ENCODE measurements at places on chromosomes 13 and 19.

DNA sequence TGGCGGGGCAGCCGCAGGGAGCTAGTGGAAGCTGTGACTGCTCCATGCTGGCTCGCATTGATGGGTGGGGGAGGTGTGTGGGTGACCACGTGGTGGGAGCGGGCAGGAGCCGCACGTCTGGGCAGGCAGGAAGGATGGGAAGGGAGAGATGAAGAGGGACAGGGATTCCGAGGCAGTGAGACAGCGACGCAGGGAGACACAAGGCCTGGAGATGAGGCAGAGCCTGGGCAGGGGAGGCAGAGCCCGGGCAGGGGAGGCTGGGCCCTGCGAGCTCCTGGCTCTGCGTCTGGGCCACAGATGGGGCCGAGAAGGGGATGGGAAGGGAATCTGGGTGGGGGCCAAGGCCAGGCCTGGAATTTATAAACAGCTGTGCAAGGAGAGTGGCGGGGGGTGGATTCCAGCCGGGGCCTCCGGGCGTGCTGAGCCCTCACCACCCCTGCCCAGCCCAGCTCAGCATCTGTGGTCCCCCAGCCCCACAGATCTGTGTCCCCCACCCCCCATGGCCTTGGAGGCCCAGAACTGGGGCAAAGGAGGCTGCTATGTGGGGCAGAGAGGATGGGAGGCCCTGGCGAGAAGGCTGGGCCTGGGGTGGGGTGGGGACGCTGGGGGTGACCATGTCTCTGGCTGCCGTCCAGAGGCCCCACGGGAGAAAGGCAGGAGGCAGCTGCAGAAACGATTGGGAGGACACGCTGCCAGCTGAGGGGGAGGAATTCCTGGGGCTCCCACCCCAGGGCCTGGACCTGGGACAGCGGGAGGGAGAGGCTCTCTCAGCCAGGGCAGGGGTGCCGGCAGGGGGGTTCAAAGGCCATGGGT is 6.0 kb downstream of the EHD2 start:
- no peak for DNase-seq

- DNase-seq, result no peak
Measured at GRCh38 chr13:49629947-49630346, 1.6 kb downstream of the ARL11 start.

- no peak for DNase-seq
Measured at GRCh38 chr19:23474172-23474571, 78.9 kb upstream of the ZNF91 start.

GRCh38 chr19:50719566-50719965 is at the start of gene SHANK1:
TSS of gene SHANK1 (minus strand) at chr19:50719802. CDS start at chr19:50716919, 2,883 bp downstream.
- no peak for DNase-seq

DNA sequence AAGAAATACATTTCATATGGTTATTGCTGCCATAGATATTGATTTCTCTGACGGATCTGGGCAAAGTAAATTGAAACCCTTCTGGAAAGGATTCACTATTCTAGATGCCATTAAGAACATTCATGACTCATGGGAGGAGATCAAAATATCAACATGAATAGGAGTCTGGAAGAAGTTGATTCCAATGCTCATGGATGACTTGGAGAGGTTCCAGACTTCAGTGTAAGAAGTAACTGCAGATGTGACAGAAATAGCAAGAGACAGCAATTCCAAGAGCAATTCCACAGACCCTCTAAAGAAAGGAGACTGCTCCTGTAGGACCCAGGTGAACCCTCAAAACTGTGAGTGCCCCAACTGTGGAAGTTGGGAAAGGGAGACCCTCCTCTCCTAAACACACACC is 30.9 kb upstream of the KCTD12 start:
- no peak for DNase-seq

DNA sequence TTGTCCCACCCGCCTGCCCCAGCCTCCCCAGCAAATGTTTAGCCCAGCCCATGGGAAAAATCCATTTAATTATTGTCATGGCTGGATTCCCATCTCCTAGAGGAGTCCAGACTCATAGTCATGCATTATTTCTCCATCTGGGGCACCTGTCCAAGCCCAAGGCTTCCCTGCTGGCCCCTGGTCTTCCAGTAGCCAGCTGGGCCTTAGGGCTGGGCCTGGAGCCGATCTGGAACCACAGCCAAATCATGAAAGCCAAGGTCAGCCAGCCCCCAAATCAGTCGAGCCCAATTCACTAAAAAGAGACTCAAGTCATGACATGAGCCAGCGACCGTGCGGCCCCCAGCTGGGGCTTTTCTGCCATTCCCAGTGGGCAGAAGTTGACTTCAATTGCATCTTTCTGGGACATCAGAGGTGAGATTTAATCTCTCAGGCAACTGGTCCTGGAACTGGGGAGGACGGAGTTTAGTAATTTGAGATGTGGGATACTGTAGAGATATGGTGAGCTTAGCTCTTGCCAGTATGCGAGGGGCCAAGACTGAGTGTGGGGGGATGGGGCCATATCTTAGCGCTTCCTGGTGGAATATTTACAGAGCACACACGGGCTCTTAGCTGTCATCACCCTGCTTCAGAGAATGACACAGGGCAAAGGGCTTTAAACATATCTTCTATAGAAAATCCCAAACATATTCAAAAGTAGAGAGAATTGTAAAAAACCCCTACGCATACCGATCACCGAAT is 9.4 kb upstream of the PGLYRP2 start:
- no peak for DNase-seq

GRCh38 chr13:31067416-31068118 is 94.1 kb downstream of the HSPH1 start:
- DNase-seq, result no peak

- peak; percentile 17 for DNase-seq
Measured at GRCh38 chr19:10593820-10594637, 6.9 kb upstream of the AP1M2 start.

- no peak for DNase-seq
Measured at GRCh38 chr13:98707281-98707999, 45.0 kb downstream of the SLC15A1 start.
